NCI-H1417 treated with DMSO at 0.1 percent for 48 hours (cell line): ENCODE measurements at places on chromosomes 5 and 9.

DNA sequence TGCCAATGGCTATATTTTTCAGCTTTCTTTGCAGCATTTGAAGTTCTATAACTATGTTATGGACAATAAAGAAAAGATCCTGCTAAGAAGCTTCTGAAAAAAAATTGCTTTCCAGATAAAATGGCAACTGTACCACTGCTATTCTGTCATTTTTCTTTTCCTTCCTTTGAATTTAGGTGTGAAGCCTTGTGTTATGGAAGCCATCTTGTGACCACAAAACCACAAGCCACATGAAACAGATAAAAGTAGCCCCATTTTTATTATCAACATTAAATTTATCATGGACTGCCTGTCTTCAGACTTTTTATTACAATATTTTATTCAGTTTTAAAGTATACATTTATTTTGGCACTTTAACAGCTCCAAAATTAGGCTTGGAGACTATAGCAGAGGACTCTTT, 289.9 kb upstream of the ACTBL2 start:
- no peak for DNase-seq

DNA sequence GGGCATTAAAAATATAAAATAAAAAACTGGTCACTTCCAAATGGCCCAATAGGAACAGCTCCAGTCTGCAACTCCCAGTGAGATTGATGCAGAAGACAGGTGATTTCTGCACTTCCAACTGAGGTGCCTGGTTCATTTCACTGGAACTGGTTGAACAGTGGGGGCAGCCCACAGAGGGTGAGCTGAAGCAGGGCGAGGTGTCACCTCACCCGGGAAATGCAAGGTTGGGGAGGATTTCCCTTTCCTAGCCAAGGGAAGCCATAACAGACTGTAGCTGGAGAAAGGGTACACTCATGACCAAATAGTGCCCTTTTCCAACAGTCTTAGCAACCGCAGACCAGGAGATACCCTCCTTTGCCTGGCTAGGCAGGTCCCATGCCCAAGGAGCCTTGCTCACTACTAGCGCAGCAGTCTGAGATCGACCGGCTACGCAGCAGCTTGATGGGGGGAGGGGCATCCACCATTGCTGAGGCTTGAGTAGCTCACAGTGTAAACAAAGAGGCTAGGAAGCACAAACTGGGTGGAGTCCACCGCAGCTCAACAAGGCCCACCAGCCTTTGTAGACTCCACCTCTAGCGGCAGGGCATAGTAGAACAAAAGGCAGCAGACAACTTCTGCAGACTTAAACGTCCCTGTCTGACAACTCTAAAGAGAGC, 12.7 kb downstream of the RLN1 start:
- DNase-seq: no peak

DNA sequence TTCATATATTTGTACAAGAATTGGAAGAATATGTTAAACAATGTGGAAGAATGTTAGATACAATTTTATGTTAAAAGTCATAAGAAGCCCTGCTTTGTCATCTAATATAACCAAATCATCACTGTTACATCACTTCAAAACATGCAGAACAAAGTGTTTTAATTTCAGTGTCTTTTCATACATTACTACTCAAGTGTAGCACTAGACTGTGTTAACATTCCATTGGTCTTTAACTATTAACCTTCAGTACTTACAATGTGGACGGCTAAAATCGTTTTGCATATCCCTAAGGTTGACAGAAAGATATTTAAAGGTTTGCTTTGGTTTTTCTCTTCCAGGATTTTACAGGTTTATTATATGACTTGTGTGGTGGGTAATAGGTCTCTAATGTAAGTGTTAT, 50.9 kb downstream of the VCAN start:
- no peak for DNase-seq

- no peak for DNase-seq
These were observed 14.8 kb upstream of the ZNF474 start for GRCh38 chr5:122114501-122114900.
